AG04450 (cell line): ENCODE measurements at places on chromosomes 3 and 15. TPM values are rescaled to one million over a fixed set of nuclear protein-coding genes. Genes with fewer than 3 reads are reported as not detected.

GRCh38 chr15:68379058-68379758, 52.8 kb downstream of the ITGA11 start:
- DNase-seq = no peak

DNA sequence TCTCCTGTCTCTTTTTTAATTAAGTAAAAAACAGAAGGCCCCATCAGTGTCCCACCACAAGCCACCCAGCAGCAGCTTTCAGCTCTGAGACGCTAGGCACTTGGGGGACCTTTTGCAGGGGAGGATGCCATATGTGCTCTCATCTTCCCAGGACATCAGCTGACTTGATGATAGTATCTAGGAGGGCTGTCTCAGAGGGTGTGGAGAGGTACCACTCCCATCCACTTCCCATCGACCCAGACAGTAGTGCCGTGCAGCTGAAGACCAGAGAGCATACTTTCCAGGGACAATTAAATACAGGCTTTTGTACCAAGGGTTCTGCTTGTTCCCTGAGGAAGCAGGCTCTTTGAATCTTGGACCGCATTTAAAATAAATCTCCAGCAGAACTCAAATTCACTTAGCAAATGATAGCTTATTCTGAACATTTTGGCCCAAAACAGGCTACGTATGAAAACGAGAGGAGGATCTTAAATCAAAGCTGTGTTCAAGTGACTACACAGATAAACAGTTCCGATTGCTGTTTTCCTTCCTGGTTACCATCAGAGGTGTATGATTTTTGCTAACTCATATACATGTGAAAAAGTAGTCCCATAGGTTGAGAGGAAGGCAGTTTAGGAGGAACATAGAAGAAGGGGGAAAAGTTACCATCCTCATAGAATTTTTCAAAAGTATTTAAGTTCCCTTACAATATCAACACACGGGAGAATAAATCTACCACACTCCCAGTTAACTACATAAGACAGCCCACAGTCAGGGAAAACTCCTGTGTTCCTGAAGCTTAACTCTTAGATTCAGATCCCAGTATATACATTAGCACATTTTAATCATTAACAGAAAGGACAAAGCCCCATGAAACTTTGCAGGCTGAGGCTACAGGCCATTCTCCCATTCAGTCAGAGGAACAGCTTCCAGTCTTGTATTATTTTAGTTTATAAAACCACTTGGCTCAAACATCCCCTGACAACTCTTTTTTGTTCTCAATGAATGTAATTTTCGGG, 9.5 kb downstream of the WNT5A start:
- no peak for DNase-seq

DNA sequence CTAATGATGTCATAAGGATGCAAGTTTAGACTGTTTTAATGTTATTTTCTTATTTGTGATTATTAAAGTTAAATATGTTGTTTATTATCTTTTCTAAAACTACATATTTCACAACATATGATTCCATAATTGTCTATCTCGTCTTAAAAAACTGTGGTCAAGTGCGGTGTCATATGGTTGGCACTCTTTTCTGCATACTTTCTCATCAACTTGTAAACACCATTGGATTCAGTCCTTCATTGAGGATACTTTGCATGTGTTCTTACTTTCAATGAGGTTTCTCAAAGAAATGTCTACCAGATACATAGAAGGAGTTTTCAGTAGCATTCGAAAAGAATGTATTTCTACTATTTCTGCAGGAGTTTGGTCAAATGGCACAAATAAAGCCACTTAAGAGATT, 22.0 kb upstream of the ALPK3 start:
- DNase-seq = no peak

GRCh38 chr3:167187221-167187620, 192.9 kb downstream of the ZBBX start:
- DNase-seq = no peak

DNA sequence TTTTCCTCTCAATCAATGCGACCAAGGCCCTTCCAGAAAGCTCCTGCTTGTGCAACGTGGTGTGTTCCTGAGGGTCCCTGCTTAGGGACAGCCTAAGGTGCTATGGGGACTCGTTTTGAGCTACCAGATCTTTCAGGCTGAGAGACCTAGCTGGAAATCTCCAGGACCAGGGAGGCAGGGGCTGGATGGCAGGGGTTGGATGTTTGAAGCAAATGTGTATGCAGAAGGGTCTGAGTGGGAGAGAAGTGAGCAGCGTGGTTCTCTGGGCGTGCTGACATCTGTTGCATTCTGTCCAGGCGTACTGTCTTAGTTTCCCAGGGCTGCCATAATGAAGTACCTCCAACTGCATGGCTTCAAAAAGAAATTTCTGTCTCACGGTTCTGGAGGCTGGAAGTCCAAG, 31.7 kb upstream of the SLCO2A1 start:
- no peak for DNase-seq

DNA sequence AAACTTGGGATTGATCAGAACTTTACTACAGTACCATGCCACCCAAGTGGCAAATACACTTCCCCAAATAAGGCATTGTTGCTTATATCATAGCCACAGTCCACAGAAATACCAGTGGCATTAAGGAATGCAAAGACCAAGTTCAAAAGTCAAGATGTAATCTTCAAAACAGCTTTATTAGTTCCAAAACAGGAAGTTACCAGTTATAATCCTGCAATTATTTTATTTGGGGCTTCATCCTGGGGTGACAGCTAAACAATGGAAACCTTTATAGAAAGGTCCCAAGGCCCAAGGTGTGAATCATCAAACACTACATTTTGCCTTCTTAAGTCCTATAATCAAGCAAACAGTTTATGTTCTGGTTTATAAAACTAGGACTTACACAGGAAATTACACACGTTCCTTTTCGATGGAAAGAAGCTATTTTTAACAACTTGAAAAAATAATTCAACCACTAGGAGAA, 30.3 kb upstream of the RNF7 start:
- DNase-seq = no peak

CACNA2D2 gene
- 0.09 TPM in 2 replicates for polyA plus RNA-seq

DNA sequence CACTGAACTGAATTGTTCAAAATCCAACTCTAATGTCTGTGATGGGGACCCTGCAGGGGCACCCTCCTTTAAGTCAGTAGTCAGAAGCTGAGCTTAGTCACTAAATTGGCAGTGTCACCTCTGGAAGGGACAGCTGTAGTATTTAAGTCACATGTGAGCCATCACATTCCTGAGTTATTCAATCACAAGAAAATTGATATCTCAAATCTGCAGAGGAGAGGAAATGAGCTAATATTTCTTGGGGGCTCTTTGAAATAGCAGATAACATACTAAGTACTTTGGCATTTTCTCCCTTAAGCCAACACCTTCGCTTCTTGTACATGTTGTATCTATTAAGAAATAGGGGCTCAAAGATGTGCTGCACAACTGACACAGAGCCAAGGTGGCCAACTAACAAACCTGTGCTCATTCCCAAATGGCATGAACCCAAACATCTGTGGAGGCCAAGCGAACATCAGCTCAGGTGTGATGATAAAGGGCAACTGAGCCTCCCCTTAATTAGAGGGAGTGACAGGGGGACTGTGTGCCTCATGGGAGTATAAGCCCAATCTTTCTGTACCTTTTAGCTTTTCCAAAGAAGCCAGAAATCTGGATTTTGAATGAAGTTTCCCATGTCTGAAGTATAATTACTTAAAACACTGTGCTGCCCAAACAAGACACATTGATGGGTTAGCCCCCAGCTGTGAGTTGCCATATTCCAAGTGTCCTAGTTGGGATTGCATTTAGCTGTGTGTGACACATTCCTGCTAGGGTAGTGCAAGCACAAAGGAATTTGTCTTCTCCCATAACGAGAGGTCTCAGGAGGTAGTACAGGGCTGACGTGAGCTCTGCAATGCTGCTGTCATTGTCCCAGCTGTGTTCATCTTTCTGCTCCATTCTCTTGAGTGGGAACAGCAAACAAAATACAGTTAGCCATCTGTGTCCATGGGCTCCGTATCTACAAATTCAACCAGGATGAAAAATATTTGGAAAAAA, 63.3 kb downstream of the ABHD5 start:
- DNase-seq = peak; percentile 55

CCR9 gene
- not detected in 2 replicates for polyA plus RNA-seq

CCDC9B gene
- polyA plus RNA-seq = 5.5 and 8.4 TPM in 2 replicates

DNA sequence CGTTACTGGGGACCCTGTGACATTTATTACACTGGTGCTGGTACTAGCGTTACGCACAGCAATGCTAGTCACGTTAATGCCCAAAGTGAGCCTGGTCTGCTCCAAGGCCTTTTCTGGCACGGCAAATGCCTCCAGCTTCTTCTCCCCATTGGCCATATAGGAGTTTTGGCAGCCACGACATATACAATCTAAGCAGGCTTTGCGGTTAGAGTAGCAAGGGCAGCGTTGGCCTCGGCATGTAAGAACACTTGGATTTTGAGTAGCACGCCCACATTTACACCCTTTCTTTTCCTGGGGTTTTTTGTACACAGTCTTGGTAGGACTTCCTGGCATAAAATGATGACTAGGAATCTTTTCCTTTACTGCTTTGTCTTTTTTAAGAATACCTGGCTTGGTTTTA, 44.9 kb downstream of the MSL2 start:
- DNase-seq = no peak

GRCh38 chr15:60853109-60853508, 374.2 kb upstream of the ICE2 start:
- DNase-seq = no peak

GRCh38 chr15:85925649-85926237, 131.0 kb upstream of the KLHL25 start:
- DNase-seq = no peak

DNA sequence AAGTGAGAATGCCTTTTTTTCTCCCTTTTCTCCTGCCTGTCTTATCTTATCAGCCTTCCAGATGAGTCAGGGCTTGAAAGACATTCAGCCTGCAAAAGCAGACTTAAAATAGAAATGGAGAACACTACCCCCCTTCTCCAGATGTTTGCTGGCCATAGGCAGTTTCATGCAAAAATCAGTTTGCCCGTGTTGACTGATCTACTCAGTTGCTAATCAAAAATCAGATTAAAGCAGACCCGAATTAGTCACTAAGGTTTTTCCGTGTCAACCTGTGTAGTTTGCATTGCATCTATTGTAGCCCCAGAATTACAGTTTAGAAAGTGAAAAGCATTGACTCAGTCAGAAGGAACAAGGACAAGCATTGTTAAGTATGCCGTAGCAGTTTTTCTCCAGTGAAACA, 56.2 kb downstream of the IL5RA start:
- DNase-seq = no peak

GRCh38 chr3:54988838-54989630, 61.2 kb upstream of the LRTM1 start:
- peak; percentile 85 for DNase-seq

HYAL1 gene
- 0.25 and 0.32 TPM in 2 replicates for polyA plus RNA-seq

DNA sequence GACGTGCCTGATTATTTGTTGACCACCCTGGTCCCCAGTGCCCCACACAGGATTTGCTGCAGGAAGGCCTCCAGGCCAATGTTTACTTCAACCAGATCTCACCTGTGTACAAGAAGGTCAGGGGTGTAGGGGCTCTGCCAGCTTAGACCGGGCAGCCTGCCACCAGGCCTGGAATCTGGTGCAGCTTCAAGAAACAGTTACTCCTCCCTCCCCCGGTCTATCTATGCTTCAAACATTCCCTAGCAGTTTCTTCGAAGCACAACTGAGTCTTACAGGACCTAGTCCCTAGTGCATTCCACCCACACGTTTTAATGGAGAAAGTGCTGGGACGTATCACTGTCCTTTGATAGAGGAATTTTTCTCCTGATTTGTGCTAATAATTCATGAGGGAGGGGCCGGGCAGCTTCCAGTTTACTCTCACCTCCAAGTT, 8.0 kb downstream of the SH3BP5 start:
- DNase-seq = no peak

CHAC1 gene
- polyA plus RNA-seq = 106 and 154 TPM in 2 replicates

GRCh38 chr15:45747426-45747825, 112.6 kb downstream of the SQOR start:
- DNase-seq = no peak

CHST2 gene
- polyA plus RNA-seq = 0.26 and 0.38 TPM in 2 replicates

GRCh38 chr15:39936187-39936586, 2.3 kb downstream of the EIF2AK4 start:
- no peak for DNase-seq

DNA sequence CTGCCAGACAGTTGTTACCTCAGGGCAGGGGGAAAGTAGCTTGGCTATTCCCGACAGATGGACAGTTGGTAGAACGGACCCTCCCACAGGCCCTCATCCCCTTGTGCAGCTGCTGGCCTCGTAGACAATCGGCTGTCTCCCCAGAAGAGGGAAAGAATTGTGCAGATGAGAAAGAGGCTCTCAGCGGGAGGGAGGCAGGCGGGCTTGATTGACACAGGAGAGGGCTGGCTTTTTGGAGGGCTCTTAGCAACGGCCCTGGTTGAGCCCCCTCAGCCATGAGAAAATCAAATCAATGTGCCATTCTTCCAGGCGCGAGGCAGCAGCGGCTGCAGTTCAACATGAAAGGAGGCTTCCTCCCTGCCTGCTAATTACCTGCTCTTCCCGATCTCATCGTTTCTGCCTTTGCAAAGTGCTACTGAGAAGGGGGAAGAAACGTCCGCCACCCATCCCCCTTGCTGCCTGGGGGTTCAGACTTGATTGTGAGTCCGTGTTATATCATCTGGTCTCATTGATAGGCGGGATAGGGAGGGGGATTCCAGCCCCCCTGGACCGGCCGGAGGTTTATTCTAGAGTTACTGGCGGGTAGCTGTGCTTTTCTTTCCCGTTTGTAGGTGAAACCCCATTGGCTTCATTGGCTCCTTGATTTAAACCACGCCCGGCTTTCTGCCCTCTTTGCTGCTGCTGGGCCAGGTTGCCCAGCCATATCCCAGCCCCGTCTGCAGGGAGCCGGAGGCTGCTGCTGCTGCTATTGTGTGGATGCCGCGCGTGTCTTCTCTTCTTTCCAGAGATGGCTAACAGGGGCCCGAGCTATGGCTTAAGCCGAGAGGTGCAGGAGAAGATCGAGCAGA, at the start of gene TAGLN3:
TSS of gene TAGLN3 (plus strand) at position 287 of the 848 bp plus-strand sequence. CDS start at position 788, 501 bp downstream.
- DNase-seq = no peak

DNA sequence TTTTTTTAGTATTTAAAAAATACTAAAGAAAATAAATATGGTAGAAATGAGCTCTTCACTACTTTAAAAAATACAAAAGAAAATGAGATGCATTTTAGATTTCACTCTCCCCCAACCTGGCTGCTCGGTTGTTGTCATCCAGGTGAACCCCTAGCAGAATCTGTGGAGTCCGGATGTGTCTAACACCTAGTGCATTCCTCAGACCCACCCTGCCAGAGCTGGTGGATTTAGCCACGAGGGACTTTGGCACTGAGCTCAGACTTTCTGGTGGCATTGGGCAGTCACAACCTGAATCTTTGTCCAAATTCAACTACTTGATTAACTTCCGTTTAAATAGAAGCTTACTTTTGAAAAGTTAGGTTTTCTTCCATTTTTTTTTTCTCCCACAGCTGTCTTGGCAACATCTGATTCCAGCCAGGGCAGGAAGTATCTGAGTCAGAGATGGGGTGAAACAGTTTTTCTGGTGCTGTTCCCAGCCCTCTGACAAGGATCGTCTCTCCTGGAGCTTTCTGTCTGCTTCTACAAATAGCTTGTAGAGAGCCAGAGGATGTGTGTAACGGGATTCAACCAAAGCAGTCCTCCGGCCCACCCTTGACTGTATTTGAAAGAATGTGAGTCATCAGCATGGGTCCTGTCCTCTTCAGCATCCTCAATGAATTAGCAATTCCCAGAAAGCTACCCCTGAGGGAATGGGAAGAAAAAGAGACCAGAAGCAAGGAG, 301.8 kb upstream of the MCTP2 start:
- peak; percentile 82 for DNase-seq

GRCh38 chr3:71601811-71602210, 18.3 kb upstream of the FOXP1 start:
- no peak for DNase-seq

POMGNT2 gene
- 9.3 and 10.8 TPM in 2 replicates for polyA plus RNA-seq

GRCh38 chr3:197527569-197527968, 28.2 kb downstream of the BDH1 start:
- no peak for DNase-seq
